NCI-H1105 (cell line): ENCODE measurements at places on chromosomes 1 and 21.

- DNase-seq, result no peak
These were observed 55.2 kb downstream of the ATP1B1 start for GRCh38 chr1:169161496-169162194.

GRCh38 chr1:76225526-76225925 is 151.0 kb downstream of the ST6GALNAC3 start:
- DNase-seq, result no peak

GRCh38 chr1:208231881-208232661 is 12.1 kb downstream of the PLXNA2 start:
- peak; percentile 9 for DNase-seq

GRCh38 chr1:70486676-70487458 is 75.8 kb downstream of the CTH start:
- DNase-seq, result no peak

DNA sequence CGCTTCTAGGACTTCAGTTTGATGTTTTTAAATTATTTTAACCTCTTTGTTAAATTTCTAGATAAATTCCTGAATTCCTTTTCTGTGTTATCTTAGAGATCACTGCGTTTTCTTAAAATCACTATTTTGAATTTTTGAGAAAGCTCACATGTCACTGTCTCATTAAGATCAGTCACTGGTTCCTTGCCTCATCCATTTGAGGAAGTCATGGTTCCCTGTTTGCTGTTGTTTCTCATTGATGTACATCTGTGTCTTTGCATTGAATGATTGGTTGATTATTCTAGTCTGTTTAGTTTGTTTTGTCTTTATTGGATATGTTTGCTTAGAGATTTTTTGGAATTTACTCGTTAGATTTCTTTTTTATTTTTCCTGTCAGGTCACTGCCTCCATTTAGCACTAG is 50.1 kb downstream of the CRP start:
- no peak for DNase-seq

GRCh38 chr1:161311595-161312181 is 1.9 kb upstream of the MPZ start:
- DNase-seq, result no peak

DNA sequence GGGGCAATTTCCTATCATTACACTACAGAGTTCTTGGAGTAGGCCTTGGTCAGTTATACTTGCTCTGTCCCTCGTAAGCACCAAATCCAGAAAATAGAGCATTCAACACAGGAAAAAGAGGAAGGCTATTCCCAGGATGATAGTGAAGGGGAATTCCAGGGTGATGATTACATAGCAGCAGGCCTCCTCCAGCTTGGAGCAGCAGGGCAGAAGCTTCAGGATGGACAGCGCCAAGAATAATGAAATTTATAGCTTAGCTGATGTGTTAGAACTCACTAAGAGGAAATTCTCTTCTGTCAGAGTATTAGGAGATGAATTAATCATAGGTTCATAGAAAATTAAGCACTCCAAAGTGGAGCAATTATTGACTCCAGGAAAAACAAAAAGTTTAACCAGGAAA is 10.8 kb upstream of the SMAP2 start:
- DNase-seq, result no peak

- no peak for DNase-seq
These were observed 5.0 kb upstream of the MEAF6 start for GRCh38 chr1:37519613-37520012.

DNA sequence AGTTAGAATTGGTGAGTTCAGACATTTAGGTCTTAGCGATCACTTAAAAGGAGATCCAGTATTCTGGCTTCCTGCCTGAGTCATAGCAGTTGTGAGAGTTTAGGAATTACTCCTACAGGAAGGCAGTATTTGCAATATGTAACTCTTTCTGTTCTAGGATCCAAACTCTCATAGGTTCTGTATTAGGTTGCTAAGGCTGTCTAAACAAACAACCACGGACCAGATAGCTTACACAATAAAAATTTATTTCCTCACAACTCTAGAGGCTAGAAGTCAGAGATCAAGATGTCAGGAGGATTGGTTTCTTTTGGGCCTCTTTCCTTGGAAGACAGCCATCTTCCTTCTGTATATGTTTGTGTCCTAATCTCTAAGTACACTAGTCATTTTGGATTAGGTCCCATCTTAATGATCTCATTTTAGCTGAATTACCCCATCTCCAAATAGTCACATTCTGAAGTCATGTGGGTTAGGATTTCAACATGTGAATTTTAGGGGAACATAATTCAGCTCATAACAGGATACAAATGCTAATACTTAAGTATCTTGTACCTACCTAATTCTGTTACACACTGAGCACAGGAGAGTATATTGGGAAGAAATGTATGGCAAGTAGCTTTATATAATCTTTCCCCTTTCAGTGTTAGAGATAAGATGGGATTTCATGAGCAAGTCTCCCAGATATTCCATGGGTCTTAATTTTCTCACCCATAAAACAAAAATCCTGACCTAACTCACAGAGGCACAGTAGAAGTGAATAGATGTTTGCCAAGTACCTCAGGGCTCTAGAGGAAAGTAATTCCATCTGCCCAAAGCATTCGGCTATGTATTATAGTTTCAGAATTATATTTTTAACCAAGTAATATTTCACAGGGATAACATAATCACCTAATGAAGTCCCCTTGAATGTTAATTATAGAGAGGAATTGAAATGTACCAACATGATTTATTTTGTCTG is 144.4 kb downstream of the PTBP2 start:
- no peak for DNase-seq

- DNase-seq, result no peak
These were observed 488 bp upstream of the GNL2 start for GRCh38 chr1:37596182-37596667.

DNA sequence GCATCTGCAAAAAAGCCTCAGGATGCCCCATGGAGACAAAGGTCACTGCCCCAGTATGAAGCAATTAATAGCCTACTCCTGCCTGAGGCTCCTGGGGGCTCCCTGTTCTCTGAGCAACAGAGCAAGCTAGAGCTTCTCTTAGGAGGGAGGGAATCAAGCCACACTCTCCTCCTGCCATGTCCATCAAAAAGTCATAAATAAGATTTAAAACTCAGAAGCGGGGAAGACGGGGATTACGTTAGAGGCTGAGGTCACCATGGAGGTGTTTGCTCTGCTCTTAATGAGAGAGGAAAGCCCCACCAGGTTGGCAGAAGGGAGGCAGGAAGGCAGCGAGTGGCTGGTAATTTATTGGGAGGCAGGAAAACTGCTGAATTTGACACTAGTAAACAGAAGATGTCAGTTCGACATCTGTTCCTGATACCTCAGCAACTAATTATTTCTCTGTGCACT is 98.4 kb upstream of the TNR start:
- DNase-seq, result no peak
